ENCODE measurements at places on chromosomes 1 and 21. TPM values are rescaled to one million over a fixed set of nuclear protein-coding genes. Genes with fewer than 3 reads are reported as not detected.

NEK7 gene
- 34.5 TPM for total RNA-seq

RAB42 gene
- 14.5 TPM for total RNA-seq

LENEP gene
- total RNA-seq: not detected

RGS18 gene
- not detected for total RNA-seq

RORC gene
- total RNA-seq: not detected

HCN3 gene
- 8.1 TPM for total RNA-seq

UBL4B gene
- total RNA-seq: not detected

- DNase-seq: no peak
These were observed 103.6 kb downstream of the RHOU start for GRCh38 chr1:228838717-228839500.
